Activated naive CD8-positive, alpha-beta T cell treated with anti-CD3 and anti-CD28 coated beads, Interleukin-2, amount 10 ng/mL, durations not matched to agents 7 days and 5 days (primary cell): ENCODE measurements at places on chromosomes 1 and 21.
A peak's percentile ranks its signal among the peaks of the same experiment; 100 is the strongest.

DNA sequence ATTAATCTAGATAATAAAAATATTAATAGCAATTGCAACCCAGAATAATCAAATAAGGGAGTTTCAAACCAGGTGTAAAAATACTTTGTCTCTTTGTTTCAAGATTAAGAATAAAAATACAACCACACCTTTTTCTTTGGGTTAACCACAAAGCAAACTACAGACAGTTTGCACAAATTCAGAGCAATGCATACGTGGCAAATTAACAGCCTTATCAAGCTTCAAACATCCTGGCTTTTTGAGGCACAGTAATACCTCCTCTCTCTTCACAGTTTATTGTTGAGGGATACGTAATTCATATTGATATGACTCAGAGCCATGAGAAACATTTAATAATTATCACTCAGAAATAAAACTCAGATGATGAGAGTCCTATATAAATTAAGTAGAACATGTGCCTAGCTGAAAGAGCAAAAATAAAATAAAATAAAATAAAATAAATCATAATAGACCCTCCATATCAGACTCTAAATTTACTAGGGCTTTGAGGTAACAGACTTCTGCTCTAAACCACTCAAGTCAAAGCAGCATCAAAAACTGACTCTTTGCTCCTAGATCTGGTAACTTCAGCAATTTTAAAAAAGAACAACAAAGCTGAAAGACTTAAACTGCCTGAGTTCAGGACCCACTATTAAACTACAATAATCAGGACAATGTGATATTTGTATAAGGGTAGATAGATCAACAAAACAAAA is 11.4 kb downstream of the EDEM3 start:
- peak overlapping the region; percentile 62 for H3K4me3 ChIP-seq
- no peak for DNase-seq
- H3K36me3 ChIP-seq, result peaks cover 12% of the 10 kb centered on the region
- no peak overlapping the region for H3K27ac ChIP-seq
- peaks cover 24% of the 10 kb centered on the region for H3K4me1 ChIP-seq

GRCh38 chr1:226823643-226824042 is 46.8 kb upstream of the PSEN2 start:
- no peaks in the 10 kb centered on the region for H3K36me3 ChIP-seq
- peaks cover 2% of the 10 kb centered on the region for H3K27me3 ChIP-seq
- no peak for DNase-seq
- H3K4me1 ChIP-seq, result peaks cover 10% of the 10 kb centered on the region
- H3K4me3 ChIP-seq, result no peak overlapping the region
- no peak overlapping the region for H3K27ac ChIP-seq

DNA sequence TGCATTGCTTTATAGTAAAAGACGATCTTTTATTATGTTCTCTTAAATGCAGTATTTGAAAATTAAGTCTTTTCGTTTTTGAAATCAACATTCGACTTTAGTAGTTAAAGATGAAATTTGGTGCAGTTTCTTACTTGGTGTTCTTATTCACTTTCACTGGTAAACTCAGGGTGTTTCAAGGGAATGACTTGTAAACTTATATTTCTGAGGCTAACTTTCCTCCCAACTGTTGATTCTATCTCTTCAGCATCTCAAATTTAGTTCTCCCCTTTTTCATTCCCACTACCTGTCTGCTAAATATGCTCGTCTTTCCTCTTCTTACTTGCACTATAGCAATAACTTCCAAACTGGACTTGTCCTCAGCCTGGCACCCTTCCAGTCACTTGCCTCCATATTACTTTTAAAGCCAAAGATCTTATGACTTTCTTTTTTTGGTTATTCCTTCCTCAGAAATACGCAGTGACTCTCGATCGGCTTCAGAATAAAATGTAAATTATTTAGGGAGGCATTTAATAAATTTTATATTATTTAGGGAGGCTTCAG is 988 bp downstream of the SLC35A3 start:
- peaks cover 7% of the 10 kb centered on the region for H3K36me3 ChIP-seq
- no peak for DNase-seq
- H3K27ac ChIP-seq, result peak overlapping the region; percentile 98
- H3K27me3 ChIP-seq, result no peaks in the 10 kb centered on the region
- H3K4me3 ChIP-seq, result peak overlapping the region; percentile 100
- H3K4me1 ChIP-seq, result peaks cover 21% of the 10 kb centered on the region

DNA sequence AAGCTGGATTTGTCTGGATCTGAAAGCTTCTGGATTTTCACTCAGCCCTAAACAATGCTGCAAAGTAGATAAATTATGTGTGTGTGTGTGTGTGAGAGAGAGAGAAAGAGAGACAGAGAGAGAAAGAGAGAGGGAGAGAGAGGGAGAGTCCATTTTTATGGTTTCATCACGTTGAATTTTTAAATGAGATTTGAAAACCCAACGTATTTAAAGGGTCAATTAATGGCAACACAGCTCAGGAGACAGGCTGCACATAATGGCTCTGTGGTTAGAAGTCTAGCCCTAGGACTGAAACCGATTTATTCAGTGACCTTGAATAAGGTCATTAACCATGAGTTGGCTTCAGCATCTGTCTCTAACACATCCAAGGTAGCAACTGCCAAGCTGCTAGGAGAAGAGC is 35.3 kb upstream of the FMN2 start:
- no peak overlapping the region for H3K27ac ChIP-seq
- H3K4me3 ChIP-seq, result no peak overlapping the region
- no peaks in the 10 kb centered on the region for H3K4me1 ChIP-seq
- H3K27me3 ChIP-seq, result no peaks in the 10 kb centered on the region
- DNase-seq, result no peak
- H3K36me3 ChIP-seq, result no peaks in the 10 kb centered on the region
